NCI-H524 treated with DMSO at 0.1 percent for 48 hours (cell line): ENCODE measurements at places on chromosomes 2 and 18.
A peak's percentile ranks its signal among the peaks of the same experiment; 100 is the strongest.

DNA sequence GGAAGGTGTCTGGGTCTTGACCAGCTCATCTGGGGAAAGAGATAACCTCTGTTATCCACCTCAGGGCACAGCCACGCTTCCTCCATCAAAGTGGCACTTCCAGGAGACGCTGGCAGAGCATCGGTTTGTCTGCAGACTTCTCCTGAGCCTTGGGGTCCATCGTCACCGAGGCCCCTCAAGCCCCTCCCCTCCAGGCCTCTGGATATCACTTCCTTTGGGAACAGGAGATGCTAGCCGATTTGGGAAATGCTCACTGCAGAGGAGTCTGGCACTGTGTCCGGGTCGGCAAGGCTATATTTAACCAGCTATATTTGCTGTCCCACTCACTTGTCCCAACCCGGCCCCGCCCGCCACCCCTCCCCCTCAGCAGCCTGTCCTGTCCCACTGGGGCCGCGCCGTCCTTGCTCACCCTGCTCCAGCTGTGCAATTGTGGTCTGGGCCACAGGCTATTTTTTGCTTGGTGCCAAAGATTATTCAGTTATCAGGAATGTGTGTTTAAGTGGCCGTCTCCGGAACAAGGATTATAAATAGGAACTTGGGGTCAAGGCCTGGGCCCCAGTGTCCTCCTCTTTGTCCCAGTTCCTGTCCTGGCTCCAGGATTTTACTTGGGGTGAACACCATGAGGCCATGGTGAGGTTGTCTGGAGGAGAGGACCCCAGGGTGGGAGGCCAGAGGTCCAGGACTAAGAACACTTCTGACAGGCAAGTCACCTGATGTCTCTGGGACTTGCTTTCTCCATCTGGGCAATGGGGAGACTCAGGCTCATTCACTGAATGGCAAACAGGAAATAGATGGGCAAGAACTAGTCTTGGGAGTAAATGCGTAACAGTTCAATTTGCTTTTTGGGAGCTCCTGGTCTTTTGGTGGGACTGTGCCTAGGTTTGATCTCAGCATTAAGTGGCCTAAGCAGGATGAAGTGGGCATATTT, 263.6 kb downstream of the DYSF start:
- DNase-seq = no peak

DNA sequence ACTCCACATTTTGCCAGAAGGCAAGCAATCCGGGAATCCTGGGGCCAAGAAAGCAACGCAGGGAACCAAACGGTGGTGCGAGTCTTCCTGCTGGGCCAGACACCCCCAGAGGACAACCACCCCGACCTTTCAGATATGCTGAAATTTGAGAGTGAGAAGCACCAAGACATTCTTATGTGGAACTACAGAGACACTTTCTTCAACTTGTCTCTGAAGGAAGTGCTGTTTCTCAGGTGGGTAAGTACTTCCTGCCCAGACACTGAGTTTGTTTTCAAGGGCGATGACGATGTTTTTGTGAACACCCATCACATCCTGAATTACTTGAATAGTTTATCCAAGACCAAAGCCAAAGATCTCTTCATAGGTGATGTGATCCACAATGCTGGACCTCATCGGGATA, 26.8 kb downstream of the B3GNT2 start:
- no peak for DNase-seq

DNA sequence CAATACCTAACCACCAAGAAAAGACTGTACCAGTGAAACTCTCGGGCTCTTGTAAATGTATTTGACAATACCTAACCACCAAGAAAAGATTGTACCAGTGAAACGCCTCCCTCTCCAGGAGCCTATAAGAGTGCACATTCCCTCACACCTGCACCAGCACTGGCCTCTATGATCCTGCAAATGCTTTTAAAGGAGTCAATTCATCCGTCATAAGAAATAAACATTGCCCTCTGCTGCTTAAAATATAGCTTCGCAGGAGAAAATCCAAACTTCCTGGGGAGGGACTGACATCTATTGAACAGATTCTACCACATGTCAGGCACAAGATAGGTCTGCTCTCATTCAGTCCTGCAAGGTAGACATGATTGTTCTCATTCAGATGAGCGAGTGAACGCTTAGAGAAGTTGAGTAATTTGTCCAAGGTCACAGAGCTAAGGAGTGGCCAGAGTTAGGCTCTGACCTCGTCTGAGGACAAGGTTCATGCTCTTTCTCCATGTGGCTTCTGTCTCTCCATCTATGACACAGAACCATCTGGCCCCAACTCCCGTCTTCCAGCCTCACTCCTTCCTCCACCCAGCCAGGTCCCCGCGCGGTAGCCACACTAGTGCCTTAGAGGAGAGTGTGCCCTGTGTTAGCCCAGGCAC, 38.7 kb downstream of the MCFD2 start:
- DNase-seq = peak; percentile 73

DNA sequence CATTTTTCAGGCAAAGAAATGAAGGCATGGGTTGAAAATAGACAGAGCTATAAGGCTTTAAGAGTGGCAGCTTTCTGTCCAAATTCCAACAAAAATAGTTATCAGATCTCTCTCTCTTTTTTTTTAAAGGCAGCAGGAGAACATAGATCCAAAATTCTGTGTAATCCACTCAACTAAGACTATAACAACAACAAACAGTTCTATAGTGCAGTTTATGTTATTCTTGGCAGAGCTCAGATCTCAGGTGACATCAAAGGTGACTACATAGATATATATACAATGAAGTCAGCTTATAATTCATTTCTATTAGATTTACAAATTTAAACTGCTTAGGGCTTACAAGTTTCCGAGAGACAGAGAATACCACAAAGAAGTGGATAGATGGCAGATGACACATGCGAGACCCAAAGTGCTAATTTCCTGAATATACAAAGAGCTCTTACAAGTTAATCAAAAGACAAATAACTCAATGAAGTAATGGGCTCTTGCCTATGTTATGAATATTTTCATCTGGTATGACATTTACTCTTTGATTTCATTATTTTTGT, 223.2 kb downstream of the BCL2 start:
- DNase-seq = no peak

DNA sequence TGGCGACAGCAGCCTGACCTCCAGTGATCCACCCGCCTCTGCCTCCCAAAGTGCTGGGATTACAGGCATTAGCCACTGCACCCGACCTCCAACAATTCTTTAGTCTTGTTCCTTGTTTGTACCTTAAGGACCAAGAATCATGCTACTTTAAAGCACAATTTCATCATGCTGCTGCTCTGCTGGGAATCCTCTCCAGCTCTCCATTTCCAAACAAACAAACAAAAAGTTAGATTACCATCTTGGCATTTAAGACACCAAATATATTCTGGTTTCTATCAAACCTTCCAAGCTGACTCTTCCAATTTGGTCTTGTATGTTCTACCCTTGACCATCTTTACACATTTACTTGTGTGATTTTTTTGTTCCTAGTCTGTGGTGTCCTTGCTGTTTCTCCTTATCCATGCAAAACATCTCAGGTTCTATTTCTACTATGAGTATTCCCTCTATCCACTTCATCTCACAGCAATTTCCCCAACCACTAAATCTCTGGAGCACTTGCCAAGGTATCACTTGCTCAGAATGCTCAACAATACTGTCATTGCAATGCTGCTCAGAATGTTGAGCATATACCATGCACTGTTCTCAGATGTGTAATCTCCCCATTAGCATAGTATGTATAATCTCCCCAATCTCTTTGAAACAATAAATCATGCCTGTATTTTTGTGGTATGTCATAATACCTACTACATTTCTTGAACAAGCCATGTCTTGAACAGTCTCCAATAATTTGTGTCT, 73.2 kb upstream of the GALNT5 start:
- DNase-seq = no peak

DNA sequence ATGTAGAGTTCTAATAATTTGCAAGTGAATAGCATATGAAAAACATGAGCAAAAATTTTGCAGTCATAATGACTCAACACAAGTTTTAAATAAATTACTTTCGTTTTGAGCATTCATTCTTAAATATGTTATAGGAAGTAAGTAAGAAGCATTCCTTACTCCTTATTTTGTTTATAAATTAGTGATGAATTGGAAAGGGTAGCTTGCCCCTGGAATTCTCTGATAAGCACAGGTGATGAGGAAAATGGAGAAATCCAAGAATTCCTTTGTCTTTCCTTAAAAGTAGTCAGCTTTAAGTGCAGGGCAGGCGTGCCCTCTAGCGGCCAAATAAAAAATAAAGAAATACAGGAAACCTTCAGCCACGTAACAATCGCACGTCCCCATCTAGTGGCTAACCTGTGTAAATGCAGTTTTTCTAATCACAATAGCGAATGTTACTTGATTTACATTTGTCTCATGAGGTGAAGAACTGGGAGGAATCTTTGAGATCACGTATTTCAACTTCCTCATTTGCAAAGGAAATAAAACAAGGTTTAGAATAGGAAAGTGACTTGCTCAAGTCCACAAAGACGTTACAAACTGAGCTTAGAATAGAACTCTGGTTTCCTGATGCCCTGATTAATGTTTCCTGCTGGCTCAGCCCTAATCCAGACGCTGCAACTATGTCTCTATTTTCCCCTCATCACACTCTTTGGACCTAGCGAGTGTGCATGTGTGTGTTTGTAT, 47.2 kb upstream of the ZNG1B start:
- no peak for DNase-seq

- DNase-seq = no peak
Observed at GRCh38 chr2:68458981-68459380, 8.1 kb downstream of the FBXO48 start.

DNA sequence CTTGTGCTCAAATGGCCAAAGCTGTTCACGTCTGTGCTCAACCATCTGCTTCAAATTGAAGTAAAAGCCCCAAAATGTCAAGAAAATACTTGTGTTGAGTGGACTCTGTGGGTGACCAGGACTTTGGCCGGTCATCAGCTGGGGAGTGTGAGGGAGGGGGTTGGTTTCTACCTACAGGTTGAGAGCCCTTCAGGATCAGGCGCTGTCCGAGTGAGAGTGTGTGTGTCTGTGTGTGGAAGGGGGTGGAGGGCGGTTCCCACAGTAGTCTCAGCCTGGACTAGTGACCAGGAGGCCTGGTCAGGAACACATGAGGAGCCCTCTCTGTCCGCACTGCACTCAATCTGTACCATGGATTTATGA, 34.2 kb downstream of the ATOH8 start:
- DNase-seq = no peak

DNA sequence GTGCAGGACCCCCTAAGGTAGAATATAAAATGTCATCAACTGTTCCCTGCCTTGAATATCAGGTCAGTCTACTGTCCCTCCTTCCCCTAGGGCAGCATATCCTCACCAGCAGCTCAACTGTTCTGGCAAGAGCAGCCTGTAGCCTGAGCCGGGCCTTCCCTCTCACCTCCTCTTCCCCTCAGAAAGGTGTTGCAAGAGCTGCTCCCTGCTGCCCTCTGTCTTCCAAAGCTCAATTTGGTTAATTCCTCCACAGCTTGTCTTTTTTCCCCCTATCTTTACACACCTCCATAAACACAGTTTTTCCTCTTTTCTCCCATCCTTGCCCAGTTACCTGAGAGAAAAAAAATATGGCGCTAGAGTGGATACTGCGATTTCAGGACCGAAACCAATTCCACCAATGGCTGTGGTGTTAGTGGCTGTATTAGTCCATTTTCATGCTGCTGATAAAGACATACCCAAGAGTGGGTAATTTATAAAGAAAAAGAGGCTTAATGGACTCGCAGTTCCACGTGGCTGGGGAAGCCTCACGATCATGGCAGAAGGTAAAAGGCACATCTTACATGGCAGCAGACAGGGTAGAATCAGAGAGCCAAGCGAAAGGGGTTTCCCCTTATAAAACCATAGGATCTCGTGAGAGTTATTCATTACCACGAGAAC, 184.7 kb downstream of the MREG start:
- DNase-seq = no peak

DNA sequence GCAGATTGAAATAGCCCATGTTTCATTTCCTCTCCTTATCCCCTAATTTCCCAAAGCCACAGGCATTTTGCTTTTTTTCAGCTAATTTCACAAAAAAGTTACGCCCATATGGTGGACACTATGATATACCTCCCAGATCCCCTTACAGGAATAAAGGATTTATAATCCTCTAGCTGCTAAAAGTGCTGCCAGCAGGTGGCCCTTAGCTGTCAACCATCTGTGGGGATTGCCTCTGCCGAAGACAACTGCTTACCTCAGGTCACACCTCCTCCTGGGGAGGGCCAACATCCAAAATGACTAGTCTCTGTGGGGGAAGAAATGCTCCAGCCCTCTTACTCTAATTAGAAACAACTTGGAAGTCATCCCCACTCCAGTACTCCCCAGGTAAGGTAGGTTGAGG, 61.0 kb upstream of the EPB41L3 start:
- peak; percentile 27 for DNase-seq

GRCh38 chr2:31233231-31233630, 721 bp upstream of the EHD3 start:
- DNase-seq = no peak

DNA sequence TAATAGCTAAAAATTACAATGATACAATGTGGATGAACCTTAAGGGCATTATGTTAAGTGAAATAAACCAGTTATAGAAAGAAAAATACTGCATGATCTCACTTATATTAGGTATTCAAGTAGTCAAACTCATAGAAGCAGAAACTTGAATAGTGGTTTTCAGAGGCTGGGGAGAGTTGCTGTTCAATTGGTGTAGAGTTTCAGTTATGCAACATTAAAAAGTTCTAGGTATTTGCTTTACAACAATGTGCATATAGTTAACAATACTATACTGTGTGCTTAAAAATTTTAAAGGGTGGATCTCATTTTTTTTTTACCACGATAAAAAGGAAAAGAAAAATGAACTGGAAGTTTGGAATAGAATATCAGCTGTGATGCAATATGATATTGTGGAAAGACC, 479.1 kb downstream of the SPAG16 start:
- no peak for DNase-seq

DNA sequence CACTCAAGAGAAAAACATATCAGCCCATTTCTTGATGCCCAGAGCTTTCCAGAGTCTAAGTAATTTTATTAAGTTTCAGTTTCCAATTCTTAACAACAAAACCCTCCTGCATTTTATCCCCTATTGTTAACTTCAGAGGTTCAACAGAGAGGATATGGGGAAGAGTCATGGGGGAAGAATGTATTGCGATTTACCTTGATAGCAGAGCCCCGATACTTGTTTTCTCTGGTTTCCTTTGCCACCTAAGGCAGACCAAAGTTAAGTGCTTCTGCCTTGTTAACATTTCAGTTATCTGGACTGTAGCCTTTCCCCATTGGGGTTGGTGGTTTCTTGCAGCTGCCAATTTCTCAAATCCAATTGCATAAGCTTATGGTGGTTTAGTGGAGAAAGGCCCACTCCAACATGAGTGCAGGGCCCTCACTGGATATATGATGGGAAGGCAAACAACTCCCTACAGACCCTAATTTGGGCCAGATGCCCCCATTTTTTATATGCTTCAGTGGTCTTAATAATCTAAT, 82.0 kb upstream of the ITGB6 start:
- DNase-seq = peak; percentile 78

DNA sequence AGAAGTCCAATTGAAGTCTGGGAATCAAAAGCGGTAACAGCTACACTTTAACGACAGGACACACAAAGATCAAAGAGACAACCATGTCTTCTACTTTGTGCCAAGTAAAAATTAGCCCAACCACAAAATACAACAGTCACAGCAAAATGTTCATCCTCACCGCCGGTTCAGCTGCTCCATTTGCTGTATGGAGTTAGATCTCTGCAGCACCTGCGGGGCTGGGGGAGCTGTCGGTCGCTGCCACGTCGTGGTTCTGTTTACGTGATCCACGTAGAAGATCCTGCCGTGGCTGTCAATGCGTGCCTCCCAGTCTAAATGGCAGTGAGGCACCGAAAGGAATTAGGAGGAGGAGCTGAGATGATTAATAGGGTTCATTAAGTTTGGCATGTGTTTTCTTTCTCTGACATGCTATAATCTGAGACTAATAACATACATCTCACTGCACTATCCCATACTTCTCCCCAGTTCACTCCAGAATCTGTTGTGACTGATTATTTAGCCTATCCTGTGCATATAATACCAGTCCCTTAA, 136.5 kb upstream of the STK17B start:
- DNase-seq = no peak
